Activated CD4-positive, alpha-beta memory T cell treated with anti-CD3 and anti-CD28 coated beads, Interleukin-2, amount 10 ng/mL, durations not matched to agents 7 days and 5 days (primary cell): ENCODE measurements at places on chromosomes 5 and 9. TPM values are rescaled to one million over a fixed set of nuclear protein-coding genes. Genes with fewer than 3 reads are reported as not detected.

DNA sequence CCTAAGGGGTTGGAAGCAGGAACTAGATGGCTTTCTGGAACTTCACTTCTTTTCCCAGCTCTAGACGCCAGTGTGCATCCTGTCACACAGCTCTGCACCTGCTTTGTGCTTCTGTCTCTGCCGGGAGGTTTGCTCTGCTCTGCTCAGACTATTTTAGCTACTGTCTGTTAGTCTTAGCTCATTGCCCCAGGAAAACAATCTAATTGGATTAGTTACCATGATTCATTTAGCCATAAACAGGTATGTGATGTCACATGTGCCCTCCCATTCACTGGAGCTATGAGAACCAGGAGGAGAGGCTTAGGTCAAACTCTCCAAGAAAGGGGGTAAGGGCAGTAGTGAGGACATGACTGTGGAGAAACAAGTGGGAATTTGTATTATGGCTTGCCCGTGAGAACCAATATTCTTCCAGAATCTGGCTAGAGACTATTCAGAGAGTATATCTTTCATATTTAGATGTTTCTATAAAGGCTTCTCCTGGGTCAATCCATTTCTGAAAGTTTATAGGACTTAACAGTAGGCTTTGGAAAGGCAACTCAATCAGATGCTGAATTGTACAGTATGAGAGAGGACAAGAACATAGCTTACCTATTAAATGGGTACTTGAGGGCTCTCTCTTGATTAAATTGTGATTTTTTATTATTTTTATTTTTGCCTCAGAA is 22.4 kb upstream of the NREP start:
- no peak overlapping the region for H3K4me3 ChIP-seq
- no peak overlapping the region for H3K27ac ChIP-seq
- H3K27me3 ChIP-seq, result peaks cover 17% of the 10 kb centered on the region
- no peaks in the 10 kb centered on the region for H3K36me3 ChIP-seq
- no peak for DNase-seq

- no peaks in the 10 kb centered on the region for H3K36me3 ChIP-seq
- no peak overlapping the region for H3K4me3 ChIP-seq
- H3K27me3 ChIP-seq, result peaks cover 8% of the 10 kb centered on the region
Measured at GRCh38 chr5:61637566-61637965, 305.5 kb downstream of the ZSWIM6 start.

DNA sequence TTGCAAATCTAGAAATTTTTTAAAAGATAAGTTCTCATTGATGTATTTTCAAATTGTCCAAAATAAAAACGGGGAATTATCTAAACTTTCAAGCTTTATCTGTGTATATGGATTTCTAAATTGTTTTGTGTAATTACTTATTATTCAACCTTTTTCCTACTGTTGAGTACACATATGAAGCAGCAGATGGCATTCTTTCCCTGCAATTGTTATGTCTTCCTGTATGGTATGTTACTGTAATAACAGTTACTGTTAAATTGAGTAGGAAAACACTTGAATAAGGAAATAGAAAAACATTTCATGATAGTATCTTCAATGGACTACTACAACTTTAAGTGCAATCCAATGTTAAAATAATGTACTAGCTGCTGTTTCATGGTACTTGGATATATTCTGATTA is 124.8 kb downstream of the RANBP17 start:
- no peaks in the 10 kb centered on the region for H3K36me3 ChIP-seq
- no peak for DNase-seq
- H3K4me3 ChIP-seq, result no peak overlapping the region
- H3K27ac ChIP-seq, result no peak overlapping the region
- H3K27me3 ChIP-seq, result no peaks in the 10 kb centered on the region
- no peaks in the 10 kb centered on the region for H3K4me1 ChIP-seq

The MCIDAS gene
- total RNA-seq, result not detected

The PSMD5 gene
- total RNA-seq, result 51.8 TPM

The TAS2R1 gene
- total RNA-seq, result not detected

DNA sequence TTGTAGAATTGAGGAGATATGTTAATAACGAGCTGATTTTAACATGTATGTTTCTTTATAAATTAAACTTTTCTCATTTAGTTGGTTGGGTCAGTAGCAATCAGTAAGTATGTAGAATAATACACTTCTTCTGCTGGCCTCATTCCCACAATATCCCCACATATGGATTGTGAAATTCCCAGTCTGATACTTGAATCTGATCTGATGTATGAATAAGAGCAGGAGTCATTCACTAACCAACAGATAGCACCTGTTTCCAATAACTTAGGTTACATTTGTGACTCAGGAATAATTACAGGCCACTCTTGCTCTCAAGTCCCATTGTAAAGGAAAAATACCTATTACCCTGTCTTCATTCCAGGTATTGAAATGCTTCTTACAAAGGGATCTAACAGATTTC is 23.9 kb downstream of the SLC36A1 start:
- H3K4me1 ChIP-seq, result no peaks in the 10 kb centered on the region
- H3K4me3 ChIP-seq, result no peak overlapping the region
- H3K27me3 ChIP-seq, result no peaks in the 10 kb centered on the region

GRCh38 chr9:109476642-109477257 is 21.4 kb downstream of the PTPN3 start:
- no peak overlapping the region for H3K4me3 ChIP-seq
- peaks cover 9% of the 10 kb centered on the region for H3K4me1 ChIP-seq
- peaks cover 29% of the 10 kb centered on the region for H3K27me3 ChIP-seq
- no peak for DNase-seq

The SLC28A3 gene
- total RNA-seq, result 0.20 TPM

DNA sequence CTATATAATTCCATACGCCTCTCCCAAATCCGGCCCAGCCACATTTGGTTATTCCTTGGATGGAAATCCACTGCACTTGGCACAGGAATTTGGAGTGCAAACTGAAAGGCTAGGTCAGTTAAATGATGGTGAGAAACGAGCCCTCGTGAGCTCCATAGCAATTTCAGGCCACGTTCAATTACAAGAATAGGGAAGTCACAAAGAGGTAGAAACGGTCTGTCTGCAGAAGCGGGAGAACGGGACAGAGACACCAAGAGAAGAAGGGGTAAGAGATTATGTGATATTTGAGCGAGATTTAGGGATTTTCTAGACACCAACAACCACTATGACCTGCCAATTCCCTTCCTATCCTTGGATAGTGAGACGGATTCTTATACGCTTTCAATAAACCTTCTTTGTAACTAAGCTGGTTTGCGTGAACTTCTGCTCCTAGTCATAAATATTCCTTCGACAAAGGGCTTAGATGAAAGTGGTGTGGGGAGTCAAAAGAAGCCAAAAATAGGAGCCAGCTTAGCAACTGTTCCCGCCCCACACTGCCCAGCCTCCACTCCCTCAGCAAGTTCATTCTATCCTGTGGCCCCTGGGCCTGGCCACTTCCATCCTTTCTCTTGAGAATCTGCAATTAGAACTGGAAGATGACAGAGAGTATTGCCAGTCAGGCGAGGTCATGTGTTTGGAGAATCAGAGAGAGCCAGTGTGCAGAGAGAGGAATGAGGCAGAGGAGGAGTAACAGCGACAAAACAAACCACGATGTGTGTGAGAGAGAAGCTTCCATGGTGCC is 118.4 kb downstream of the ZNF608 start:
- no peaks in the 10 kb centered on the region for H3K36me3 ChIP-seq
- no peak overlapping the region for H3K4me3 ChIP-seq
- H3K4me1 ChIP-seq, result no peaks in the 10 kb centered on the region
- no peak for DNase-seq
- H3K27me3 ChIP-seq, result no peaks in the 10 kb centered on the region

The SUSD1 gene
- 18.4 TPM for total RNA-seq

DNA sequence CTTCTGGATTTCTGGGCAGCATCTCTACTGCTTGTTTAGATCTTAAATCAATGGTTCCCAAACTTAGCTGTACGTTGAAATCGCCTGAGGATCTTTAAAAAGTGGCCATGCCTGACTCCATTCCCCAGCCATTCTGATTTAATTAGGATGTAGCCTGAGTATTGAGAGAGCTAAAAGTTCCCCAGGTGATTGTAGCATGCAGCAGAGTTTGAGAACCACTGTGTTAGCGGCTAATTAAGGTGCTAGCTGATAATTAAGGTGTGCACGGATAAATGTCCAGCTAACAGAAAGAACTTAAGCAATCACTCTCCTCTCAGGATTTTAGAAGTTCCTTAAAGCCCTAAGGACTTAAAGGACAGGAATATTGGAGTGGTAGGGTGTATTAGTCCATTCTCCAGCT is 89.1 kb downstream of the NMUR2 start:
- no peak overlapping the region for H3K4me3 ChIP-seq
- no peak for DNase-seq
- no peaks in the 10 kb centered on the region for H3K36me3 ChIP-seq
- H3K4me1 ChIP-seq, result no peaks in the 10 kb centered on the region
- H3K27ac ChIP-seq, result no peak overlapping the region
- H3K27me3 ChIP-seq, result no peaks in the 10 kb centered on the region

The MUSK gene
- not detected for total RNA-seq
